Esophagus mucosa (tissue), 1 donor: ENCODE measurements at places on chromosomes 1 and 21. TPM values are rescaled to one million over a fixed set of nuclear protein-coding genes. Genes with fewer than 3 reads are reported as not detected.

CA6 gene
- not detected for total RNA-seq

KMO gene
- 0.12 TPM for total RNA-seq

CYP4A22 gene
- total RNA-seq = not detected

DMRTA2 gene
- total RNA-seq = 1.7 TPM

MIXL1 gene
- total RNA-seq = not detected

TFF2 gene
- total RNA-seq = not detected
